ENCODE measurements at places on chromosomes 16 and 17.

GRCh38 chr16:22941970-22942501 is 128.1 kb downstream of the HS3ST2 start:
- DNase-seq = no peak

DNA sequence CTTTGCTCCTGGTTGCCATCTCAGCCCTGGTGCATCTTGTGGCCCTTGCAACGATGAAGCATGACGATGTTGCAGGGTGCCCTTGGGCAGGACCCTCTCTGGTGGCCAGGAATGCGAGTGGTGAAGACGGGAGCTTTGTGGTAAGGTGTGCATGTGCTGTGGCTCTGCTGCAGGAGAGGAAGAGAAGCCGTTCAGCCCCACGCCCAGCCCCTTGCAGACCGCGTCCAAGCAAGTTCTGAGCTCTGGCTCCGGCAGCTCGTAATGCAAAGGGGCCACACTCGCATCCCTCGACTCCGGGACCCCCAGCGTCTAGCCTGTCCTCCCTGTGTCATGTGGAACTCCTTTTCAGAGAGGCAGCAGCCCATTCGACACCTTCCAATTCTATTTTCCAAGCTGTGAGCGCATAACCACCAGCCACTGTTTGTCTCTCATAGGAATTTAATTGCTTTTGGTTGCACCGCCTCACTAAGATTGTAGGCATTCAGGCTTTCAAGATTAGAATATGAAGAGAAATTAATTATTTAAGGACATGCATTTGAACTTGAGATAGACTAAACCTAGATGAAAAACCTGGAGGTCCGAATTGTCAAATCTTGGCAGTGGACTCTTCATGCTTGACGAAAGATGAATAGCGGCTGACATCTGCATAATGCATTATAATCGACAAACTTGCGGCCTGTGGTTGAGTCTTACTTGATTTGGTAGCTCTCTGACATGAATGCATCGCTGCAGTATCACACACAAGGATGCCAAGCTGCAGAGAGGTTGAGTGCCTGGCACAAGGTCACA is 21.1 kb upstream of the KCNG4 start:
- DNase-seq = no peak

DNA sequence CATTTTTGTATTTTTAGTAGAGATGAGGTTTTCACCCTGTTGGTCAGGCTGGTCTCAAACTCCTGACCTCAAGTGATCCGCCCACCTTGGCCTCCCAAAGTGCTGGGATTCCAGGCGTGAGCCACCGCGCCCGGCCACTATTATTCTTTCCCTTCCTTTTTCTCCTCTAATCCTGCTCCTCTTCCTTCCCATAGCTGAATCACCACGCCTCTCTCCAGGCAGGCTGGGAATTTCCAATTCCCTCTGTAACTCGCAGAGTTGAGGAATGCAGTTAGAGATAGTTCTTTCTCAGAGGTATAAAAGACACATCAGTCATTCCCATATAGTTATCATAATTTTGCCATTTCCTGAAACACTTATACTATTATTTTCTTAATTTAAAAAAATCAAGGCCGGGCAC is 11.2 kb downstream of the METTL16 start:
- peak; percentile 59 for DNase-seq

- no peak for DNase-seq
These were observed 7.5 kb downstream of the CD7 start for GRCh38 chr17:82309656-82310570.

GRCh38 chr16:14071576-14072271 is 605 bp downstream of the MRTFB start:
- DNase-seq = no peak
